ENCODE measurements at places on chromosomes 2 and 18.

DNA sequence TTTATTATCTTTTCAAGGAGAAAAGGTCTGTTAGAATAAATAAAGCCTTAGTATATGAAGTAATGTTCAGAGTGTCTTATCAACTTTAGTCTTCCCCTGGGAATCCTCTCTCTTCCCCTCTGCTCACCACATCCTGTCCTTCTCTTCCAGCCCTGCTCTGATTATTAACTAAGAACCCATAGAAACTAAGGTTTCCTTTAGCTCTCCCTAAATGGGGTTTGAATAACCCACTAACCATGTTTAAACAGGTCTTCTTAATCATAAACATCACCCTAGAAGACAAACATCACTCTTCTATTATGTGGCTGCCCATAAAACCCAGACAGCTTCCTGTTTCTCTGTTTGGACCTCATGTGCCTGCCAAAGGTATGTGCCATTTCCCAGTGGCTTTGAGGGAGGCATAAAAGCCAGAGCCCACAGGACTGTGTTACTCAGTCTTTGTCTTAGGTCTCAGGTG is 50.1 kb downstream of the SLC14A1 start:
- peak; percentile 78 for DNase-seq

GRCh38 chr2:7609974-7610373 is 692.8 kb downstream of the RNF144A start:
- DNase-seq = no peak

- DNase-seq = peak; percentile 63
Observed at GRCh38 chr18:24160086-24160485, 21.2 kb downstream of the CABYR start.

- no peak for DNase-seq
Observed at GRCh38 chr18:10114717-10115463, 201.1 kb downstream of the VAPA start.

DNA sequence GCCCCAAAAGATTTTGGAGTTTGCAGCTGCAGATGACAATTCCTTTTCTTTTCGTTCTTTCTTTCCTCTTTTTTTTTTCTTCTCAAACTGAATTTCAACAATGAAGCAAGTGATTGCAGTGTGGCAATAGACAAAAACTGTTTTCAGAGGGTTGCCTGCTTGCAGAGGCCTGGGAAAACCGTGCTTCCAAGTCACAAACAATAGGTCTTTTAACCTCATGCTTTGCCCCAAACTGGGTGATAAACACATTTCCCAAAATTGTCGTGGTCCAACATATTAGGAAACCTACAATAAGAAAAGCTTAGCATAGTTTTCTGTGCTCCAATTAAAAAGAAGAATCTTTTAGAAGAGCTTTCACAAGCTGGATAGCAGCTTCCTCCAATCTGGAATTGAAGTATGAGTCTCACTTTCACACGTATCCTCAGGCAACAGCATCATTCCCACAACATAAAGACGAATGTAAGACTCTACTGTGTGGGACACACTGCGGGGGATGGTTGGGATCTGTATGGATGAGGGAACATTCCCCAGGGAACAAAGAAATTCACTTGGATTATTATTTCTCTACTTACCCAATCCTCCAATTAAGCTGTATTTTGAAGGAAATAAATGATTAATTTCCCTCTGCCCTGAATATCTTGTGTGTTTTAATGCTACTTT is 656.1 kb downstream of the RNF144A start:
- DNase-seq = no peak

GRCh38 chr2:178241844-178242551 is 47.7 kb downstream of the OSBPL6 start:
- DNase-seq = peak; percentile 32

DNA sequence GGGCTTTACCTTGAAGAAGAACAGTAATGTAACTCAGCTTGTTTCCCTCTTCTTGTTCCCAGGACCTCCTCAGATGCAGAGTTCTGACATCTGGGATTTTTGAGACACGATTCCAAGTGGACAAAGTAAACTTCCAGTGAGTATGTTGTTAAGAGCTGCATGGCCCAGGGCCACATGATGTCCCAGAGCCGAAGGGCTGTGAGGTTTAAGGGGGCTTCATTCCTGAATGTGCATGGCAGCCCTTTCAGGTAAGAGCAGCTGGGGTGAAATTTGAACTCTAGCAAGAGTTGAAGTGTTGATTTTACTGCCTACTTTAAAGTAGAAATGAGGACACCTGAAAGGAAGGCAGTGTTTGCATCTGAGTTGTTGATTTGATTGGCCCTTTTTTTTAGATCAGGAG is 13.3 kb downstream of the CHMP1B start:
- DNase-seq = no peak

- DNase-seq = no peak
Observed at GRCh38 chr2:28600181-28600580, 104.3 kb downstream of the PLB1 start.

GRCh38 chr2:167380555-167380954 is 492.3 kb downstream of the XIRP2 start:
- no peak for DNase-seq

DNA sequence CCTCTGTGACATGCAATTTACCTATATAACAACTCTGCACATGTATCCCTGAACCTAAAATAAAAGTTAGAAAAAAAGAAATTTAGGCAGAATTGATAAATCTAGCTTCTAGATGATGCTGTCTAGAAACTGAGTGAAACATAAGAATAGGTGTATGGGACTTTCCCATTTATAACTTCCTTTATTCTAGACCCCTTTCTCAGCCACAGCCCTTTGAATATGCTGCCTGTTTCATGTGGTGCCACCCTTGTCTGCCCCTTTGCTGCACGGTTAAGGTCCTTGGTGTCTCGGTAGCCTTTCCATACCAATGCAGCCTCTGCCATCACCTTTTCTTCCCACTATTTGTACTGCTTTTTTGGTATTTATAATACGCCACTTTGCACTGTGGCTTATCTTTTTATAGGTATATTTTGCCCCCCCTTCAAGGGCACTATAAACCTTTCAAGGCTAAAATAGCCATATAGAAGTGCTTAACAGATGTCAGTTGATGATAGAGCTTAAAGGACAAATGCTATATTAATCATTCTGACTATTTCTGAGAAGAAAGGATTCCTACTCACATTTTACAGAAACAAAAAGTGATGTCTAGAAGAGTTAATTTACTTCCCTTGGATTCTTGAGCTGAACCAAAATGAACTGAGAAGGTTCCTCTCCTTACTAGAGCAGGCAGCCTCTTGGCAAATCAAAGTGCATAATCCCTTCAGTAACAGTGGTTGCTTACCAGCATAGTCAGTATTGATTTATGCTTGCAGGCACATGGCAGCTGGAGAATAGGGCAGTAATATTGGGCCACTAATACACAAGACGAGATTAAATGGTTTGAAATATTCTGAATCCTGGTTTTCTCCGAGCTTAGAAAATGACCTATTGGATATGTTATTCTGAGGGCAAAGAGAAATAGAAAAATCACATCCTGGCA is 88.1 kb upstream of the CYP26B1 start:
- DNase-seq = no peak

DNA sequence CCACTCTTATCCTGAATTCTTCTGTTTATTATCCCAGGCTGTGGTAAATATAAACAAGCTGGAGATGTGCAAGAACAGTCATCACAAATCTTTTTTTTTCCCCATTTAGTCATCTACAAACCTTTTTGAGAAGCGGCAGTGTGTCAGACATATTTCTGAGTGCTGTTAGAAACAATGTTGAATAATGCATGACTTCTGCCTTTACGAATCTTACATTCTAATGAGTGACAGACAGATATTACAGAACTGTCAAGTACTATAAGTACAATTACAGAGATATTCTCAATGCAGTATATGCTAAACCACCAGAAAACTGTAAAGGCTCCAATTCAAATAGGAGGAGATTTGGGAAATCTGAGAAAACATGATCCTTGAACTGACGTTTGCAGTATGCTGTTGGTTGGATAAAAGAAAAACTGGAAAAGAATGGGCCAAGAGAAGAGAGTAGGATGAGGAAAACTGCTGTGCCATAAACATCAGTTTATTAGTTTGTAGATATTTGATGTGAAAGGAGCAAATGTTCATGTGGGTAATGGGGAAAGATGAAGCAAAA is 379.5 kb upstream of the SLC8A1 start:
- DNase-seq = no peak

GRCh38 chr2:239339726-239340601 is 60.9 kb downstream of the HDAC4 start:
- no peak for DNase-seq

DNA sequence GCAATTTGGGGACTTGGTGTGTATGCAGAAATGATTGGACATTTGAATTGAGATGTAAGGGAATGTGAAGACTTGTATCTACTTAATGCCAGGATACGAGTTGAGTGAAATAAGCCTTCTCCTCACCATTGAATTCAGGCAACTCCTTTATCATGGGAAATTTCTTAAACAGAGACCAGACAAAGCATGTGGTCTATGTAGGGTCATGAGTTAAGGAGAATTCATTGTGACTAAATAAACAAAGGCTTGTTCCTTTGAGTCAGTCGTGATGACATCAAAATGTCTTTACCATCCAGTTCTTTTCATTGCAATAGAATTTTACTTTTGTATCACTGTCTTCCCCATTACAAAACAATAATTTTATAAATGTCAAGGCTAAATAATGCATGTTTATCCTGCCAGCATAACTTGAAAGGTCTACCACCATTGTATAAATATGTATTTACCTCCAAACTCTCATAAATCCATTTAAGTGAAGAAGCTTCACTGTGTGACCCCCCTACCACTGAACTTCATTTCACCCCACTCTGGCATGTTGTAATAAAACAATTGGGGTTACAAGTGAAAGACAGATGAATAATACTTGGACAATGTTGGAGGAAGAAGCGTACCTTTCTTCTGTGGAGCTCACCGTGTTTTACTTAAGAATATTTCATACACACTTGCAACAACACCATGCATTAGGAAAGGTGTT is 149.4 kb downstream of the EPHA4 start:
- DNase-seq = no peak

DNA sequence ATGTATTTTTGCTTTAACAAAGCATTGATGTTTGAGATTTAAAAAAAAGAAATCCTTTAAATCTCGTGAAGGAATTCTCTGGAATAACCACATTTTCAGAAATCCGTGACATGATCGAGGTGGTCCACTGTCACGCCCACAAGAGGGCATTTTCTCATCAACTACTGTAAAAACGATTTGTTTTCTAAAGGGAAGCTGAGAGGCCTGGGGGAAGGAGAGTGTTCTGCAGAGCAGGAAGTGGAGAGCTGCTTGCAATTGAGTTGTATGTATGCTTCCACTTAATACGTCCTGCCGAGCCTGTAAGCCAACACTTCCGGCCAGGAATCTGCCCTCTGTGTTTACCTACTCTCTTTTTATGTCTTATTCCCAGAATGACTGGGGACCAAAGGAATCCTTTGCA is 19.4 kb downstream of the KLHL29 start:
- peak; percentile 65 for DNase-seq

DNA sequence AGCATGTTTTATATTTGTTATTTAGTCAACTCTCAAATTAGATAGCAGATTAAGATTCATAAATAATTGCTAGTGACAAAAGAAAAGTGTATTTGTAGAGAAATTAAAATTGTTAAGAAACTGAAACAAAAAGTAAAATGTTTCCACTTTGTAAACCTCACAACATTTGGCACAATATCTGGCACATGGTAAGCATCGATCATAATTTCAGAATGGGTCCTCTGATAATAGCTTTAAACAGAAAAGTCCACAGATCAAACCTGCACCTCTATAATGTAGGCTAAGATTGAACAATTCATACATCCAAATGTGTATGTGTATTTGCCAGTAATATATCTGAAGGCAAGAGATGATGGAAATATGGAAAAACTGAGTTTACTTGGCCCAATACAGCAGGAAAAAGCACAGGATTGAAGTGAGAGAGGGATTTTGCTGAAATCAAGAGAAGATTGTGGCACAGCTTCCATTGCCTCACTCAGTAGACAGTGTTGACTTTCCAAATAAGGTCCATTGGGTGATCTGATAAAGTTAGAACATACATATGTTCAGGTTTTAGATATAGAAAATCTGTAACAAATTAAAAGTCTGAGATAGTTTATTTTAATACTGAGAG is 39.4 kb downstream of the COBLL1 start:
- no peak for DNase-seq

GRCh38 chr2:138620431-138620830 is 118.9 kb downstream of the SPOPL start:
- no peak for DNase-seq

- DNase-seq = no peak
Observed at GRCh38 chr2:227772932-227773331, 27.2 kb downstream of the SCYGR8 start.

DNA sequence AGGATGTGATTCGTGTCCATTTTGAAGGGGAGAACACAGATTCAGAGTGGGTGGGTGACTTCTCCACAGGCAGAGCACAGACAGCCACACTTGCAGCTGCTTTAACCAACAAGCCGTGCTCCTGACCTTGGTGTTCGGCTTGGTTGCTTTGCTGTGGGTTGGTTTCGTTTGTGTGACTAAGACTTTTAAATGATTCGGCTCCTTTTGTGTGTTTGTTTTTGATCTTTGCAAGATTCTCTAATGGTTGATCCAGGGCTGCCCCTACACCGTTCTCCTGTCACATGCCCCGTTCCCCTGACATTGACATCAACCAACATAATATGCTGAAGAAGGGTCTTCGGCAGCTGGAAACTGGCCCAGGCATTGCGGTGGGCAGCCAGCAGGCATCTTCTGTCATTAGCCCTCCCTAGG is 95.9 kb upstream of the MBOAT2 start:
- peak; percentile 92 for DNase-seq

DNA sequence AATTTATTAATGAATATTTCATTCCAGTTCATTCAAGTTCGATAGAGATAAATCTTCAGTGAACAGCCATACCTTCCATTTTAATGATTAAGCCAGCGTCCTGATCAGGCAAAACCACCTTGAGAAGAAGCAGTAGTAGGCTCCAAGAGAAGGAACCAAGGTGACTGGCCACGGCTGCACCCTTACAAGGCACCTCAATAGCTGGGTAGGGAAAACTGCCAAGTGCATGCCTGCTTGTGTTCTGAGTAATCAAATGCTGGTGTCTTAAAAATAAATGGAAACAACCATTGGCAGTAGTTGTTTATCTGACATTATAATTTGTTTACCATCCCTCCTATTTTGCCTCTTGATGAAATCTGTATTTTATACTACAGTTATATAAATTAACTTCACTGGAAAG is 10.0 kb upstream of the FEZ2 start:
- no peak for DNase-seq
